ENCODE measurements at places on chromosomes 11 and 22.

- no peak for DNase-seq
Observed at GRCh38 chr11:3037040-3037944, 19.9 kb downstream of the CARS1 start.

DNA sequence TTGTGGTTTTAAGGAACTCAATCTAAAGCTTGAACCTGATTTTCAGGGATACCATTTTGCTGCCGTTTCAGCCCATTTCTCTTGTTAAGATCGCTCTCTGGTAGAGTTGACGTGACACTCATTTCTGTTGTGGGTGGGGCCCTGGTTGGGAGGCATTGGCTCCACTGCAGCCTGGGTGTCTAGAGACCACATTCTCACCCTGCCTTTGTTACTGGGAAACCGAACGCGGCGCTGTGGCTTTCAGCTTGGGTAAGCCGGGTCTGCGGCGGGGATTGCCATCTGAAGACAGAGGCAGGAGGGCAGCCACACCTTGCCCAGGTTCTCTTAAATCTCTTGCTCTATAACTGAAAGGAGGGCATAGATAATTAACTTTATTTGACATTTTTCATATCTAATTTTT is 3.2 kb downstream of the EHF start:
- no peak for DNase-seq

DNA sequence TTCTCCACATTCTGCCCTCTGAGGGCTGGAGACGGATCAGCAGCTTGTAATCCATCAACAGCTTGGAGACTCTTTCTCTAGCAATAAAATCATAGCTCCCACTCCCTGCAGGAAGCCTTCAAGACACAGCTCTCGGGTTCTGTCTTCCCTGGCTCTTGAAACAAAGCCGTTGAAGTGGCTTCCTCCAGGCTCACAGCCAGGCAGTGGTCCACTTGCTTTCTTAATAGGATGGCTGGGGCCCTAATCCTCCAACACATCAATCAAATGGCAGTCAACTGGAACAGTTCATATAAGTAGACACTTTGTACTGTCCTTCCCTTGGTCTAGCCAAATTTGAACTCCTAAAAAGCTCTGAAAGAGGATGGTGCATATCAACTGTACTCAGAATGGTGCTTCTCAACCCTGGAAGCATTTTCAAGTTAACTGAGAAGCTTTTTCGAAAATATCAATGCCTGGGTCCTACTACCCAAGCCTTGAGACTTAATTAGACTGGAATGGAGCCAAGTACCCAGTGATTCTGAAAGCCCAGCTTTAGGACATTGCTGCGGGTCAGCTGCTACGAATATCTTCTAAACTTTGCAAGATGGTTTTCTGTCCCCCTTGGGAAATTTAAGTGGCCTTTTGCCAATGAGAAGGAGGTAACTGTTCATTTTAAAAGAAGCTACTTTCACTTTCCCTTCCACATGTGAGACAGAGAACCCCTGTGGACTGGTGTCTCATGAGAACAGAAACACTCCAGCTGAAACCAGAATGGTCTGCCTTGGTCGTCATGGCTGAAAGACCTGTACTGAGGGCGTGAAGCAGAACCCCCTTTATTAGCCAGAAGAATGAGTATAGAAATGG is 74.7 kb downstream of the SC5D start:
- no peak for DNase-seq

GRCh38 chr11:58968251-58968711 is 29.0 kb downstream of the GLYATL1 start:
- no peak for DNase-seq

- no peak for DNase-seq
Observed at GRCh38 chr11:78576549-78577097, 2.0 kb upstream of the NARS2 start.

GRCh38 chr11:65419772-65420481 is 2.7 kb upstream of the NEAT1 start:
- DNase-seq = peak; percentile 62

- no peak for DNase-seq
Observed at GRCh38 chr11:110261195-110262071, 35.0 kb downstream of the RDX start.

DNA sequence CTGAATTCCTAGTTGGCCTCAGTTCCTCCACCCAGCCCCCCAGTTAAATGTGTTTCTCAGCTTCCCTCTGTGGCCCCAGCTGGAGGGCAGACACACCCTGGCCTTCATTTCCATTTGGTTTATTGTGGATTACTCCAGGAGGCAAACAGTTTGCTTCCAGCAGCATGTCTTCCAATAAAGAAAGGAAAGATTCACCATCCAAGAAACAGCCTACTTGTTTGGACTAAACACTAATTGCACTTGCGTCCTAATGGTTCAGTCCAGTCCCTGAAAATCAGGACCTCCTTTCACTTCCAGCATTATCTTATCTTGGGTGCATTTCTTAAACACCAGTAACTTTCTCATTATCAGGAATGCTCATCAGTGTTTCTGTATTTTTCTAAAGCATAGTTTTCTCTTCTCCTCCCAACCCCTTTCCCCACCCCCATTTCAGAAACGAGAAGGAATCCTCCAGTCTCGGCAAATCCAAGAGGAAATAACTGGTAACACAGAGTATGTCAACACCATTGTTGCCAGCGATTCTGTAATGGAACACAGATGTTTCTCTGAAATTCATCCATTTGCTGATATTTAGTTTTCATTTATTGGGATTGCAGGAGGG is 130.9 kb downstream of the PARVA start:
- peak; percentile 86 for DNase-seq

- DNase-seq = no peak
Observed at GRCh38 chr11:57237204-57237681, at the start of gene APLNR. Gene APLNR (minus strand): TSS chr11:57237250. CDS start chr11:57237004, 246 bp downstream.

- DNase-seq = no peak
Observed at GRCh38 chr22:27802346-27803073, 954 bp upstream of the MN1 start.
